Stimulated activated CD4-positive, alpha-beta T cell treated with anti-CD3 and anti-CD28 coated beads, Interleukin-12 subunit alpha, Interleukin-12 subunit beta, amount 100 ng/mL, for 24 hours (primary cell): ENCODE measurements at places on chromosomes 4 and X.

DNA sequence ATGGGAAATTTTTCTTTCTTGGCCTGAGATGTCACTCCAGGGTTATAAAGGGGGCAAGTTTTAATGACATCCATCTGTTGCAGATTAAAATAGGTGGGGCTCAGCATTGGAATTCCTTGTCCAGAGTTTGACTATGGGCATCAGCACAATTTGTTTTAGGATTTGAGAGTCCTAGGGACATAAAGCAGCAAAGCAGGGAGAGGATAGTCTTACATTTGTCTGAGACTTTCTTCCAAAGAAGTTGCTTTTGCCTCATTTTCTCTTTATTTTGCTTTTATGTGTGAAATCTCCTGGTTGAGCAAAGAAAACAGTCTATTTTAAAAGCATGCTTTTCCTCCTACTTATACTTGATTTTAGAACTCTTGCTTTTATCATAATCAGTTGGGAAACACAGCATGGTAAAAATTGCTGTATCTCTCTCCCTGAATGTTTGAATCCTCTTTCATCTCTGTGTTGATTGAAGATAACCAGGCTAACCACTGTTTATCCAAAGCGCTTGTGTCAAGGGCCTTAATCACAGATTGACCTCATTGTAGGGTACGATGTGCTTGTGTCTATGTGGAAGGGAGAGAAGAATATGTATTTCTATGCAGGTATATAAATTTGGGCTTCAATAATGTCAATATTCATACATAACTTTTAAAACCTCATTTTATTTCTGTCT is 121.5 kb downstream of the ANK2 start:
- no peak for DNase-seq

DNA sequence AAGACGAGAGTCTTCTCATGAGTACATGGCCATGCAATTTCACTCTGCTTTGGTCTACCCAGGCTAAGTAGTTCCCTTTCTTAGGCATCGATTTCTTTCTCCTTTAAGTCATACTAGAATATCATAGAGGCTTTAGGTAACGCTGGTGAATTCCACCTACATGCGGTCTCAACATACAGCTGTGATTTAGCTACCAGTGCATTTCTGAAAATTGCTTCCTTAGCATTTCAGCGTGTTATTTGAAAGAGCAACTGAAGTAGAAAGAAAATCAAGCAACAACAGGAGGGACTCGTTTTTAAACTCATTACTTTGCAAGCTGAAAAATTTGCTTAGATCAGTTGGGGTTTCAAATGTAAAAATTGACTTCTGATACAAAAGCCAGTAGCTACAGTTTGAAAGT is 48.1 kb upstream of the RASGEF1B start:
- DNase-seq, result no peak

DNA sequence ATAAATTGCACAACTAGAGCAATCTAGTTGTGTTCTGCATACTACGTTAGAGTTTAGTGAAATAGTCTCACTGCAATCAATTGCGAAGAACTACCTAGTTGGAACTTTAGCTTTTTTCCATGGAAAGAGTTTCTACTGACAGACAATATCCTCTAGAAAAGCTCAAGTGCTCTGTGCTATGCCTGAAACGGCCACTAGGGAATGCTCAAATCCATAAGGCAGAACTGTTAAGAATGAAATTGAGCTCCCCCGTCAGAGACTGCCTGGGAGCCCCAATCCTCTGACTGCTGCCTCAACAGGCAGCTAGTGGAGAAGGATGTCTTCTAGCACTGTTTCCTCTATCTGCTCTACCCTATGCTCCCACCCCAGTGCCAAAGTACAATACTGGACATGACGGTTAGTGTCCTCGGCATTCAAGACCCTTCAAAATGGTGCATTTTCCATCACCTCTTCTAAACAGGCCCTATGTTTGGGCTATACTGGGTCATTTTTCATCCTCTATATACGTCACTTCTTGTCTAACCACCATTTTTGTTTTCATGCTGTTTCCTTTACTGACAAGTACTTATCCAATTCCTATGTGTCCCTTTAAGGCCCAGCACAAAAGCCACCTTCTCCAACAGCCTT is 35.3 kb downstream of the FRMD7 start:
- peak; percentile 32 for DNase-seq

GRCh38 chr4:101987623-101988243 is 197.2 kb downstream of the BANK1 start:
- no peak for DNase-seq

- DNase-seq, result no peak
These were observed 5.4 kb upstream of the PDLIM5 start for GRCh38 chr4:94446386-94446785.

- no peak for DNase-seq
These were observed 60.6 kb upstream of the LIMCH1 start for GRCh38 chr4:41477181-41477905.

DNA sequence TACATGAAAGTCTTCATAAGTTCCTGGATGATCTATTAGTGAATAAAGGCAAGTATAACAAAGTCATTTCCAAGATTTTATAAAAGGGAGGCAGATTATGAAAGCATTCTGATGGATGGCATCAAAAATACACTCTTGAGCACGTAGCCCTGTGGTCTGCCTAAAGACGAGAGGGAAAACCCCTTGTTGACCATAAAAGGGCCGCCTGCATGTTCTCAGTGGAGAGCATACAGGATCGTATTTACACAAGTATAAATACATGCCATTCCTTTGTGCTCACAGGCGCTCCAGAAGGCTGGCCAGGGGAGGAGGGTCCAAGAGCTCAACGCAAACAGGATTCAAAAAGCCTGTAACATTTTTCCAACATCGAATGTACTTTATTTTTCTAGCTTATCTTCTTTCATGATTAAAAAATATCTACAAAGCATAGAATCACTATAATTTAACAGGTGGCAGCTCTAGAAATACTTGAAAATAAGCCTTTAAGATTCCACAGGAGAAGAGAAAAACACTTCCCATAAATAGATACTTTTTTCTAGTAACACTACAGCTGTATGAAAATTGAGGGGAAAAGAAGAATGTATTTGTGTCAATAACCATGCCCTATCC is 29.6 kb downstream of the PDGFC start:
- no peak for DNase-seq

- no peak for DNase-seq
These were observed 1.9 kb upstream of the TMSB4X start for GRCh38 chrX:12972878-12973560.

DNA sequence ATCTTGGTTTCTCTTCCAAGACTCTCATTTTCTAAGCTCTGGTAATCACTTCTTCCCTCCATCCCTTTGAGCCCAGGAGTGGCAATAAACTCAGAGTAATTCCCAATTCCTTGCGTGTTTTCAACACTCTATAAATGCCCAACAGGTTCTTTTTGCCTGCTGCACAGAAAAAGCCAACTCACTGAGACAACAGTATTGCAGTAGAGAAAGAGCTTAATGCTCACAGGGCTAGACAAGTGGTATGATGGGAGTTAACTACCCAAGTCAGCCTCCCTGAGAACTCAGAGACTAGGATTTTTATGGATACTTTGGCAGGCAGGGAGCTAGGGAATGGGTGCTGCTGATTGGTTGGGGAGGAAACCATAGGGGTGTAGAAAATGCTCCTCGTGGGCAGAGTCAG is 103.4 kb downstream of the MTNR1A start:
- no peak for DNase-seq

- DNase-seq, result no peak
These were observed 7.2 kb downstream of the GSTCD start for GRCh38 chr4:105715692-105716278.
